ENCODE measurements at places on chromosomes 7 and 10.

- peak; percentile 58 for DNase-seq
Observed at GRCh38 chr7:138843632-138844580, 45.9 kb upstream of the ATP6V0A4 start.

DNA sequence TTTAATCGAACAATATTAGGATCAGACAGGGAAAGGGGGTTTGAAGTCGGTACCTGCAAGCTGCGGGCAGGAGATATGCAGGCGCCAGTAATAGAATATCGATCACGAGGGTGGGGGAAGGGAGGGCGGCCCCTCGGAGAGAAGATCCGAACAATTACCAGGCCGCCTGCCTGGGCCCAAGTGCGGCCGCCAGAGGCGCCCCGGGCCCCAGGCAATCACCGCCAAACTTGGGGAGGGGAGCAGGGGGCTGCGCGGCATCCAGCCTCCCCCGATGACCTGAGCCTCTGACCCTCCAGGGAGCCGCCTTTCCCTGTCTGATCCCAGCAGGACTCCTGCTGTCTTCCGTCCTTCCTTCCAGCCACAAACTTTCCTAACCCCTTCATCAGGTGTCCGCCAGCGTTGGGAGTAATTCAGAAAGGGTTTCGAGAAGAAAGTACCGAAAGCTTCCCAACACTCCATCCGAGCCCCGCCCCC is 1.1 kb downstream of the NKX1-2 start:
- DNase-seq, result peak; percentile 88

GRCh38 chr7:20892776-20893175 is 106.1 kb upstream of the SP8 start:
- DNase-seq, result no peak

DNA sequence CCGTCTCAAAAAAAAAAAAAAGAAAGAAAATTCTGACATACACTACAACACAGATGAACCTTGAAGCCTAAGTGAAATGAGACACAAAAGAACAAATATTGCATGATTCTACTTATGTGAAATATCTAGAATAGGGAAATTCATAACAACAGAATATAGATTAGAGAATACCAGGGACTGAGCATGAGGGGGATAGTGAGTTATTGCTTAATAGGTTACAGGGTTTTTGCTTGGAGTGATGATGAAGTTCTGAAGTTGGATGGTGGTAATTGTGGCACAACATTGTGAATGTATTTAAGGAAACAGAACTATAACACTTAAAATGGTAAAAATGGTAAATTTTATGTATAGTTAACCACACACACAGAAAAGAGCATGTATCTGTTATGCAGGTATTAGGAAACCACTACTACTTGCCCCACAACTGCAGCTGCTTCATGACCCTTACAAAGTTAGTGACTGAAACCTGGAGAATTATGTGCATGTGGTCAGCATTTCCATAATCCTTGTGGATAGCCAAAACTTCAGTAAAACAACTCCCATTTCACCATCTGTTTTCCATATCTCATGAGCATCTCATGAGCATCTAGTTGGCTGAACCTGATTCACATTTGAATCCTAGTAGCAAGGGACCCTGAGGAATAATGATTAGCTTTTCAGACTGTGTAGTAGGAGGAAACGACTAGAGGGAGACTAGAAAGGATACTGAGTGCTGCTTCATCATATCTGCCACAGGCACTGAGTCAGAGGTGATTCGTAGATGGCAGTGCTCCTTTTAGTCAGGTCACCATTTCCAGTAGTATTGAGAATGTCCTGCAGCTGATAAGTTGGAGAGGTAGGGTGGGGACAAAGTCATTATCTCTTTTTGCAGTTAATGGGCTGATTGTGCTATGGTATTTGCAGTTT is 26.3 kb downstream of the SAMD8 start:
- no peak for DNase-seq

- DNase-seq, result no peak
Observed at GRCh38 chr7:127137146-127137545, 115.6 kb downstream of the GRM8 start.

DNA sequence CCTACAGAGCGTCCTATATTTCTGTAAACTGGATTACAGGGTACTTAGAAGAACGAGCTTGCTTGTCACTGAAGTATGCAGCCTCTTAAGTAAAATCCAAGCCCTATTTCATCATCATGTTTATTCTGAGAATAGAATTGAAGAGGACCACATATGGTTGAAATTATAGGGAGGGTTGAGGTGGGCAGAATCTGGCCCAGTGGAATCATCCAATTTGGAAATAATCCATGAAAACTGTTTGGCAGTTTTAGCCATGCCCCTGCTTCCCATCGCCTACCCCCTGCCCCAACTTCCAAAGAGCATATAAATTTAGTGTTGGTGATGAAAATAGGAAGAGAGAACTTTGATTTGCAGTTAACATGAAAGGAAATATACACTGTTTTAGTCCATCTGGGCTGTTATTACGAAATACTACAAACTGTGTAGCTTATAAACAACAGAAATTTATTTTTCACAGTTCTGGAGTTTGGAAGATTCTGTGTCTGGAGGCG is 150.4 kb downstream of the PRKG1 start:
- DNase-seq, result no peak

GRCh38 chr10:49023752-49024151 is 84.1 kb upstream of the LRRC18 start:
- DNase-seq, result no peak

- peak; percentile 1 for DNase-seq
Observed at GRCh38 chr7:16204953-16205352, 216.4 kb downstream of the CRPPA start.

GRCh38 chr7:19798986-19799385 is 25.6 kb upstream of the TMEM196 start:
- DNase-seq, result no peak

DNA sequence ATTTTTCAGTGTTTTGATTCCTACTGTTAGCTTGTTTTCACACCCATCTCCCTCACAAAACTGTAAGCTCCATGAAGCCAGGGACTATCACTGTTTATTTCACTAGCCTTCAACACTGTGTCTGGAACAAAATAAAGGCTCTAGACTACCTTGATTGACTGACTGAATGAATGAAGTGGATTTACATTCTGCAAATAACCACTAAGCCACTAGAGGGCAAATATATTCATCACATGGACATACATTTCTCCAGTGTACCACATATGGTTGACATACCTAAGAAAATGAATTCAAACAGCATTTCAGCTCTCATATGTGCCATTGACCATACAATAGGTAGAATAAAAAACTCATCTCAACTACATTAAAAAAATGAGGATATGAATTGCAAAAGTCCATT is 185.9 kb downstream of the RAB11FIP2 start:
- DNase-seq, result no peak

GRCh38 chr10:76491216-76491615 is 1059.8 kb downstream of the LRMDA start:
- no peak for DNase-seq

- DNase-seq, result no peak
Observed at GRCh38 chr7:142088022-142088714, 23.4 kb upstream of the MGAM2 start.

DNA sequence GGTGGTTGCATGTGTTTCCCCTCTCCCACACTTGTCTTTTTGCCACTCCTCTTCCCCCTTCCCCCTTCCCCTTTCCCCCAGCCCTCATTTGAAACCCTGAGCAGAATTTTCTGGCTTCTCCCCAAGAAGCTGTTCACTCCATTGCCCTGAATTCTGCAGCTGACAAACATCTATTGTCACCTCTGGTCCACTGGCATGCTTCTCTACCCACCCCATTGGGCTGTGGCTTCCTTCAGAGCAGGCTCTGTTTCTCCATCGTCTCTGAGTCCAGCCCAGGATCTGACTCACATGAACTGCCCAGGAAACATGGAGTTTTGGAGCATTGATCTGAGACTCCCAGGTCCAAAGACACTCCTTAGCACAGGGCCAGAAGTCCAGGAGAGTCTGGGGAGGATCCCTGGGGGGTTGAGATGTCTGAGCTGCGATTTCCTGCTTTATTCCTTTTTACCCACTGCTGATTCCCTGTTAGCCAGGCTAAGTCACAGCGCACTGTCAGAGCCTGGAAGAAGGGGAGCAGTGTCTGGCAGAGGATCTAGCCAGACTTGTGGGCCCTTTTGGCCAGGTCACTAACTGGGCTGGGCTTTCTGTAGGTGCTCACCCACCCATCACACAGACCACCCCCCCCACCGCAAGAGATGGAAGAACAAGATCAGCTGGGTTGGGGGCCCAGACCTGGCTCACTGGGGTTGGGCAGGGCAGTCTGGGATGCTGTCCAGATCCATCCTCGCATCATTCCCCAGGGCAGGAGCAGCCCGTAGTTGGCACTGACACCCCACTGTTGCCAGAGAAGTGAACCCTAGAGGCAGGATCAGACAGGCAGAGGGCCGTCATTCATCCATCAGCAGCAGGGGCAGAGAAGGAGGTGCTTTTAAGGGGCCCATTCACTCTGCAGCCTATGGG is 3.5 kb downstream of the CHAT start:
- no peak for DNase-seq

GRCh38 chr7:113421696-113422330 is 303.5 kb upstream of the SMIM30 start:
- DNase-seq, result peak; percentile 30

GRCh38 chr7:72805526-72806494 is 22.2 kb downstream of the TYW1B start:
- DNase-seq, result no peak

- DNase-seq, result no peak
Observed at GRCh38 chr7:136122026-136122425, 144.9 kb upstream of the MTPN start.

- DNase-seq, result no peak
Observed at GRCh38 chr7:55086413-55087201, 67.8 kb downstream of the EGFR start.

DNA sequence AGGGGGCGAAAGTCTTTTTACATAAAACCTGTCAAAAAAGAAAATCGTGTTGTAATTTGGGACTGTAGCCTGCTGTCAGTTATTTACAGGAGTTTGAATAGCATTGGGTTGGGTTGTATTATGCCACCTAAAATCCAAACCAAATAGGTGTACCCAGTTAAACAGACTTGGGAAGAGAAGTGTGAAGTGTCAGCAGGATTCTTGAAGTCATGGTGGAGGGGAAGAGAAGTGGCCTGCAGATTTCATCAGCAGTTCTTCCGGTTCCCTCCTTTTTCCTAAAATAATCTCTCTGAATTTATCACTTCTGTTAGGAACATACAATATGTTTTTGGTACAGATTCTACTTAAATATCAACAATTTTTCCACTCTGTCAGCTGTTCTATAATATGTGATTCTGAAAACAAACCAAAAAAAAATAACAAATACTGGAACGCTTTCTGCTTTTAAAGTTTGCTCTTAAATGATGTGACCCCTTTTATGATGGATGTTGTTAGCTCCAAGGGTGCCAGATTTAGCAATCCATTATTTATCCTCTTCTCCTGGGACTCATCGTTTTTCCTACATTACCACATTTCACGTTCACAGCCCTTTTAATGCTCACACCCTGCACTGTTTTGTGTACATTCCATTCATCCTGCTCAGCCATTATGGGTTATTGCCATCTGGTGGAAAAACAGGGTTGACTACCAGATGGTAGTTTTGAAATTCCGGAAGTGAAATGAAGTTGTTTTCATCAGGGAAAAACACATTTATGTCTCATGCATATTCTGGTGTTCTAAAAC is 18.7 kb upstream of the ARHGAP12 start:
- no peak for DNase-seq

GRCh38 chr7:81854518-81854917 is 84.7 kb upstream of the HGF start:
- no peak for DNase-seq

GRCh38 chr7:94434042-94434441 is 39.3 kb downstream of the COL1A2 start:
- DNase-seq, result no peak

DNA sequence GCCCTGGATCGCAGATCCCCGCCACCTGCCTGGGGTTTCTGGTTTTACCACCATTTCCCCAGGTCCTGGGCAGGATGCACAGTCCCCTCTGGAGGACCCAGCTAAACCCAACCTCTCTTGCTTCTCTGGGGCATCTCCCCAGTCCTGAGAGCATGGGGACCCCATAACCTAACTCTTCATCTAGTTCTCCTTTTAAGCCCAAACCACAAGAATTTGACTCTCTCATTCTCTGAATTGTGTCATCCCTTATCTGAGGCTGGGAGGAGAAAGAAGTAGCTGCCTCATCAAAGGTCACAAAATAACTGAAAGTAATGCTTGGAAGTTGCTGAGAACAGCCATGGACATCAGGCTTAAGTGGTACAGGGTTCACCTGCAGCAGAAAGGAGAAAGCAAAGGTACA is 159.9 kb downstream of the FGFR2 start:
- DNase-seq, result no peak

DNA sequence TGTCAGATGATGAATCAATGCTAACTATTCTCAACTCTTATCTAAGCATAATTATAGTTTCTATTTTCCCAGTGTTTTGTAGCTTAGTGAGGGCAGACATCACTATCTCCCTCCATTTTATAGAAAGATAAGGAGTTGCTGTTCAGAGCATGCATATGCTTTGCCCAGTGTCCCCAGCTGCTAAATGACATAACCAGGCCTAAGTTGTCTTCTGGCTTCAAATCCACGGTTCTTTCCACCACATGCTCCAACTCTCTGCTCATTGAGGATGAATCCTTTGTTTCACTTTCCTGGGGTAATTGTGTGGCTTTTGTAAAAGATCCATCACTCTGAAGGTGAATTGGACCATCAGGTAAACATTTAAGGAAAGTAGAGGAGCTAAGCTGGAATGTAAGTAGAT is 134.0 kb downstream of the SNX10 start:
- no peak for DNase-seq

DNA sequence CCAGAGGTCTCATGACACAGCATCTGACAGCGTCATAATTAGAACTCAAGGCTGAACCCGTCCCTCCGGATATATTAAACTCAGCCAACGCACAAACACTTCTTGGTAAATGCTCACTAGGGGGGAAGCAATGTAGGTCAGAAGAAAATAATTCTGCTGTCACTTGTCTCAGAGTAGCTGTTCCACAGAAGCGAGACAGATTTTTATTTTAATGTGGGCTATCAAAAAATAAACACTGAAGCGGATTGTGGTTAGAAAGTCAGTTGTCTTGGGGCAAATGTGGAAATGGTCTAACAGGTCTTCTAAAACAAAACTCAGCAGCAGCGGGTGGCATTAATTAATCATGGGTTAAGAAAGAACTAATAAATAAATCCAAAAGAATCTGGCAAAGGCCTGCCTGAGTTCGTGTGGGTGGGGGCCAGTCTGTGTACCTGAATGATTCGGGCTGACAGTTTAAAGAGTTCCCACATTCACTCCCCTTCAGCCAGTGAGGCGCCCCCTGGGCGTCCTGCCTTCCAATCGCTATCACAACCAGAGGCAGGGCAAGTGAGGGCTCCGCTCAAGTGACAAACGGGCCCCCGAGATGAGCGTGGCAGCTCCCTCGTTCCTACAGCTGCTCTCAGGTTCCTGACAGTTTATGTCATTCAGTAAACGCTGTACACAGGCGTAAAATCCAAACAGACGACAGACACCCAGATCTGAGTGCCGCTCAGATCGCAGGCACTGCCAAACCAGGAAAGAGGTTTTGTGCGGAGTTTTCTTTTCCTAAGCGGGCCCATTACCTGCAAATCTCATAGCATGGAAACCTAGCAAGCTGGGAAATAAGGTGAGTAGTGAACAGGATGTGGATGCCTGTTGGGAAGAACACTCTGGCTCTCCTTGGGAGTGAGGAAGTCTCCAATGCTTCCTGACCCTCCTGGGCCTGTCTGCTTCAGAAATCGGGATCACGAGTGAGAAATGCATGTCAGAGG is 52.9 kb downstream of the NRAP start:
- peak; percentile 51 for DNase-seq

GRCh38 chr7:40885503-40885902 is 750.7 kb downstream of the SUGCT start:
- no peak for DNase-seq

- peak; percentile 92 for DNase-seq
Observed at GRCh38 chr7:90211391-90212148, at the start of gene STEAP2. TSS of gene STEAP2 (plus strand) at chr7:90211740. CDS start at chr7:90225083, 13,343 bp downstream.

GRCh38 chr10:11274452-11274851 is 256.8 kb downstream of the CELF2 start:
- no peak for DNase-seq

Measured in H7 (cell line).